ENCODE measurements at places on chromosomes 5 and 9. TPM values are rescaled to one million over a fixed set of nuclear protein-coding genes. Genes with fewer than 3 reads are reported as not detected.

- DNase-seq, result no peak
Observed at GRCh38 chr5:128587275-128587674, 49.2 kb upstream of the FBN2 start.

DNA sequence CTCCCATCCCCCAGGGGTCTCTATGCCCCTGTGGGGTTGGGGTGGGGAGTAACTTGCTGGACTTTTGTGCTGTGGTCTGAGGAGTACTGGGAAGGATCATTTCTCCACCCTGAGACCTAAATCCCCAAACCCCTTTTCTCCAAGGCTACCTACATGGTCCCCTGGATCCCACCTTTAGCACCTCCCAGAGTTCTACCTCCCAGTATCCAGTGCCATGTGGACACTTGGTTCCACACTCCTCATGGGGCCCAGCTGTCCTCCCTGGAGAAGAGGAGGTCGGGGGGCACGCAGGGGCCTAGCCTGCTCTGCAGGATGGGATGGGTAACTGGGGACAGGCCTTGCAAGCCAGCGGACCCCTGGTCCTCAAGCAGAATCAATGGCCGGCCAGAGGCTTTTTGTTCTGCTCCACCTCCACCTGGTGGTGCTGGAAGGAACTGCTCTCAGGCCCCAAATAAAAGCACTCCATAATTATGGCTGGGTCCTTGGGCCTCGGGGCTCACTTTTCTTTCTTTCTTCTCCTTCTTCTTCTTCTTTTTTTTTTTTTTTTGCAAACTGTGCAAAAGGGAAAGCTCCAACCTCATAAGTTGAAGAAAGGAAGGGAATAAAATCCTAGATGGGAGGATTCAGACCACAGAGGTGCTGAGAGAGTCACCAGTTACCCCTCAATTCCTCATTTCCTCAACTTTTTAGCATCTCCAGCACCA is 68.4 kb downstream of the PSD2 start:
- peak; percentile 64 for DNase-seq

The RAB3C gene
- 25.2 TPM for total RNA-seq

The SLC34A3 gene
- 0.27 TPM for total RNA-seq

GRCh38 chr5:179227229-179227579 is 118.1 kb downstream of the ADAMTS2 start:
- no peak for DNase-seq

GRCh38 chr9:73151653-73152542 is at the start of gene ANXA1:
Gene ANXA1, plus strand, starts transcription at chr9:73151865. Its CDS starts 6,671 bp downstream, at chr9:73158536.
- no peak for DNase-seq

GRCh38 chr9:135349212-135350002 is 130.2 kb upstream of the PPP1R26 start:
- DNase-seq, result no peak

The DMGDH gene
- 0.84 TPM for total RNA-seq

DNA sequence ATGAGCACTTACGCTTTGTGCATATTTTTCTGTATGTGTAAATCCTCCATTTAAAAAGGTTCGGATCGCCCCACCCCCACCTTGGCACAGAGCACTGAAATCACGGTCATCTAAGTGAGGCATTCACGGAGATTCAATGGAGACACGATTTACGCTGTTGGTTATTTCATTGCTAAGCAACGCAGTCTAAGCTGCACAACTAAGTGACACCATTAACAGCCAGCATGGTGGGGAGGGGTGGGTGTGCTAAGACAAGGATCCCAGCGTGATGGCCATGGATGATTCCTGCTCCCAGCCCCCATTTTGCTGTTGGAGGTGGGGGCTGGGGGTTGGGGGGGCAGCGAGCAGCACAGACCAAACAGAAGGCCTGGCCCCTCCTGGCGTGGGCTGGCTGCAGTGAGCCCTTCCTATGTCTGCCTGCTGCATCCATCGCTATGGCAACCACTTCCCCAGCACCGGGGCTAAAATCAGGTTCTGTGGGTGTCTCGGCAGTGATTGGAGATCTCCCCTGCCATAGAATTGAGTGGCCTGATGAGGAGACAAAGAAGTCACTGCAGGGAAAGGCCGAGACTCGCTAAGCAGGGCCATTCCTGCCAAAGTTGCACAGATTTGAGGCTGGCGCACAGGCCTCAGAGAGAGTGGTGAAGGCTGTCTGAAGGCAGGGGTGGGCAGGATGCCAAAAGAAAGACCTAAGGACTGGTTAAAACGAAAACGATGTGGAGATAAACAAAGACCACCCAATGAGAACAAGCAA is 14.3 kb upstream of the MARCHF6 start:
- no peak for DNase-seq

The WNT8A gene
- not detected for total RNA-seq

The C5 gene
- total RNA-seq, result 47.1 TPM

DNA sequence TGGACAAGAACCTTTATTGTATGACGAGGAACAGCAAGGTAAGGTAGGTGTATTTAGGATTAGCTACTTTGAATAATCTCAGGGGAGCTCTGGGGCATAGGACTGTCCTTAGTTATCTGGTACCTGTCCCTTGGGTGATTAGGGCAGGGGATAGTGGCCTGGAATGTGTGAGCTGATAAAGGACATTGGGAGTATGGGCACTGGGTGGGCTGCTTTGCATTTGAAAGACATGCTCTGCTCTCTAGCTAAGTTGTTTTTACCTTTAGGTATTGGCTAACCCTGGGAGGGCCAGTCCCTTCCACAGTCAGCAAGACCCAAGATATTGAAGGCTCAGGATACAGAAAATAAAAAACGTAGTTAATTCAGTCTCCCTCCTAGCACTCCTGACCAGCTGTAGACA is 282.8 kb upstream of the C9orf72 start:
- DNase-seq, result no peak

The HMCN2 gene
- total RNA-seq, result 0.26 TPM

The SPATA31E1 gene
- total RNA-seq, result not detected

The DIRAS2 gene
- total RNA-seq, result not detected

The IL4 gene
- not detected for total RNA-seq

The SRA1 gene
- 31.8 TPM for total RNA-seq

DNA sequence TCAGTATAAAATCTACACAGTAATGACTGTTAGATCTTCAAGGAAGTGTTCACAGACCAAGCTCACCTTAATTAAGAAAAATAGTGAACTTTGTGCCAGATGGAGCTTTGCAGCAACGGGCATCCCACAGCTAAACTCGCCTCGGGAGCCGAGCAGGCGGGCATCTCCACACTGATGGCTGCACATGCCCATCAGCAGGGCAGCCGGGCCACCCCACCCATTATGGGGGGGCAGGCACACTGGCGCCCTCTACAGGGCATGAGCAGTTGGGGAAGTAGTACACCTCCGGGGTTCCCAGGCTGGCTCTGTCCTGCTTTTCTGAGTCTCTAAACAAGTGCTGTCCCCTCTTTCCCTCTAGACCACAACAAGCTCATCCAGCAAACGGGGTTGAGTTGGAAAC is 21.6 kb downstream of the ANKS6 start:
- no peak for DNase-seq

The ADRB2 gene
- total RNA-seq, result 0.22 TPM

- no peak for DNase-seq
Observed at GRCh38 chr9:20805766-20806165, 121.7 kb downstream of the FOCAD start.

DNA sequence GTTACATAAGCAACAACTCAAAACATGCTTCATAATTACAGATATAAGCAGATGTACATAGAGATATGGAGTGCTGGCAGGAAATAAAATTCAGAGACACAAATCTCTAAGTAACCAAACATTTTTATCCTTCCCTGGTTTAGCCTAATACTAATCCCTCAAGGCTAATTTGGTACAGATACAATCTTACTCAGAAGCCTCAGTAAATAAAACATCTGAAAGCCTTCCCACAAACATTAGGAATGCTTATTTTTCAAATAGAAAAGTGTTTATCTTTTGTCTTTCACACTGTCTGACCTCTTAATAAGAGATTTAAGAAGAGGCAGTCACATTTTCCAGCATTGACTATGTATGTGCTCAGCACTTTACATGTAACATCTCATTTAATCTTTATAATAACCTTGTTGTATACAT is 399.4 kb downstream of the ARRDC3 start:
- DNase-seq, result no peak

The CDC14B gene
- 53.2 TPM for total RNA-seq

The SLCO6A1 gene
- 2.0 TPM for total RNA-seq

DNA sequence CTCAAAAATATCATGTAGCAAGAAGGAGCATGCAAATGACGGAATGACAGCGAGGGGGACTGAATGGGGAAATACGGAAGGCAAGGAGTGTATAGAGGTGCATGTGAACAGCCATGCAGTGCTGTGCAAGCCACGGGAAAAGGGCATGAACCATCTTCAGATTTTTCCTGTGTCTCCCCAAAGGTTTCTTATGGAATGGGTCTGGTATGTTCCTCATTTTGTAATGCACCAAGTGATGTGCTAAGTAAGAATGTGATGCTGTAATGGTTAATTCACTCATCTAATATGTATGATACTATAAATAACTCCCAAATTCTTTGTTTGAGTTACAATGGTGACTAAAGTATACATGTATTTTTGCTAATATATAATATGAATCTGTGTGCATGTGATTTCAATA is 99.0 kb upstream of the DAB2 start:
- DNase-seq, result no peak

- DNase-seq, result no peak
Observed at GRCh38 chr5:1494780-1495524, 28.8 kb downstream of the LPCAT1 start.

The IL9 gene
- not detected for total RNA-seq

The GPR150 gene
- total RNA-seq, result not detected

The SLC6A19 gene
- total RNA-seq, result 2.6 TPM

The GLRA1 gene
- total RNA-seq, result not detected

GRCh38 chr5:119063579-119064379 is 7.1 kb upstream of the DMXL1 start:
- no peak for DNase-seq

DNA sequence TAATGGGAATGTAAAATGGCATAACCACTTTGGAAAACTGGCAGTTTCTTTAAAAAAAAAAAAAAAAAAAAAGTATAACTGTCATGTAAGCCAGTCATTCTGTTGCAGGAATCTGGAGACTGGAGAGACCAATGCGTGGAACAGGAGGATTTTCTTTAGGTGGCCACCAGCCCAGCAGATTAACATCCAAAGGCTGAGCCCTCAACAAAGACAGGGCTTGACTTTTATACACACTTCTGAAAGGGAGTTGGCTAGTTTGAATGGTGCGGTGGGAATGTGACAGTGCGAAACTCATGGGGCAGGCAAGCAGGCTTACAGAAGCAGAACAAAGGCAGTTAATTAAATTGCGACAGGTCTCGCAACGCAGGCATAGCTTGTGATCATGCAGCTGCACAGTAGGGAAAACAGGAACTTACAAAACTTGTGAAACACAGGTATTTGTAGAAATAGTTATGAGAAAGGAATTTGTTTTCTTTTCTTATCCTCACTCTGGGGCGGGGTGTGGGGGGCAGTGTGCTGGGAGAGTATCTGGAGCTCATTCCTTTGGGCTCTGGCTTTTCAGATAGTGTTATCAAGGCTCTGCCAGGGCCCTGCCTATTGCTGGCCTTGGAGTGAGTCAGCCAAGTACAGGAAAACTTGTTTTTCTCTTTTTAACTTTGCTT is 12.0 kb downstream of the UIMC1 start:
- DNase-seq, result no peak

- DNase-seq, result no peak
Observed at GRCh38 chr5:101943784-101944183, 352.3 kb downstream of the SLCO4C1 start.

DNA sequence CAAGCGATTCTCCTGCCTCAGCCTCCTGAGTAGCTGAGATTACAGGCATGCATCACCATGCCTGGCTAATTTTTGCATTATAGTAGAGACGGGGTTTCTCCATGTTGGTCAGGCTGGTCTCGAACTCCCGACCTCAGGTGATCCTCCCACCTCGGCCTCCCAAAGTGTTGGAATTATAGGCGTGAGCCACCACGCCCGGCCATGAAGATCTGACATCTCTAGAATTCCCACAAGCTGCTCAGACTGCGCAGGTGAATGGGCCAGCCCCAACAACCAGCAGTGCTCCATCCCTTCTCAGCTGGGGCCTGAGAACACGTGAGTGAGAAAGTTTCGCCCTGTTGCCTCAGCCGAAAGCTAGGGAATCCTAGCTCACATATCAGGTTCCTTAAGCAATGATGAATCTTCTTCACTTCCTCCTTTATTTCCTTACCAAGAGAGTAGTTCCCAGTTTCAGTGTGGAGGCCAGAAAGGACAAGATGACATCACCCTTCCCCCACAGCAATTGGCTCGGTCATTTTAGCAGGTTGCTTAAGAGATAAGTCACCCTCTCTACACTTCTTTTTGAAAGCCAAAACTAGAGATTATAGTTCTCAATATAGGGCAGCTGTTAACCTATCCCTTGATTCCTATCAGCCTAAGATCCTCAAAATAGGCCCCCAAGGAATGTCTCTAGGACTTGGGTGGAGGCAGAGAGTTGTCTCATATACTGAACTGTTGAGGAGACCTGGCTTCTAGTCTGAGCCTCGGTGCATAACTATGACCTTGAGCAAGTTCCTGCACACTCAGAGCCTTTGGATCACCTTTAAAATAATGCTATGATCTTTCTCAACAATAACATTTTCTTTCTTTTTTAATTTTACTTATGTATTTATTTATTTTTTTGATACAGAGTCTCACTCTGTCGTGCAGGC is 23.9 kb upstream of the PPP2CA start:
- DNase-seq, result no peak

GRCh38 chr9:38345851-38346755 is 46.4 kb upstream of the ALDH1B1 start:
- DNase-seq, result no peak

DNA sequence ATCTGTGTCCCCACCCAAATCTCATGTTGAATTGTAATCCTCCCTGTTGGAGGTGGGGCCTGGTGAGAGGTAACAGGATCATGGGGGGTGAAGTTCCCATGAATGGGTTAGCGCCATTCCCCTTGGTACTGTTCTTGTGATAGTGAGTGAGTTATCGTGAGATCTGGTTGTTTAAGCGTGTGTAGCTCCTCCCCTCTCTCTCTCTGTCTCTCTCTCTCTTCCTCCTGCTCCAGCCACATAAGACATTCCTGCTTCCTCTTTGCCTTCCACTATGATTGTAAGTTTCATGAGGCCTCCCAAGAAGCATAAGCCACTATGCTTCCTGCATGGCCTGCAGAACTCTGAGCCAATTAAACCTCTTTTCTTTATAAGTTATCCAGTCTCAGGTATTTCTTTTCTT is 28.8 kb downstream of the C5orf15 start:
- no peak for DNase-seq

The KCTD16 gene
- total RNA-seq, result 21.2 TPM

The SYK gene
- total RNA-seq, result 9.6 TPM

- DNase-seq, result no peak
Observed at GRCh38 chr9:121075251-121076036, 689 bp downstream of the CNTRL start.

DNA sequence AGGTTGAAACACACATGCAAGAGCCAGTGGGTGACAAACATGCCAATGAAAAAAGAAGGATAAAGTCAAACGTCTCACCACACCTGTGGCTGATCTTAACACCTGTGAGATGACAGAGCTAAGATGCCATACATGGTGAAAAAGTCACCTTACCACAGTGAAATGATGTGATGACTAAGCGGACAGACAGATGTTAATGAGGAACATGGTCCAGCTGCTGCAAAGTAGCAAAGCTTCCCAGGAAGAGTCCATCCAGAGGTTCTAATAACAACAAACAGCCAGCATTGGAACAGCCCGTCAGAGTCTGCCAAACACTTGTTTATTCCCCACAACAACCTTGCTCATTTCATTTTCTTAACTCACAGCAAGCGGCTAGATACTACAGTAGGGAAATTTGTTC is 1.9 kb downstream of the KIAA1191 start:
- no peak for DNase-seq

Measured in progenitor cell of endocrine pancreas (in vitro differentiated cells).